ENCODE measurements at places on chromosomes 7 and 10. TPM values are rescaled to one million over a fixed set of nuclear protein-coding genes. Genes with fewer than 3 reads are reported as not detected.

HOXA9 gene
- total RNA-seq, result 25.1 TPM

GIMAP4 gene
- total RNA-seq, result not detected

CACNB2 gene
- not detected for total RNA-seq

GPRIN2 gene
- not detected for total RNA-seq

DNA sequence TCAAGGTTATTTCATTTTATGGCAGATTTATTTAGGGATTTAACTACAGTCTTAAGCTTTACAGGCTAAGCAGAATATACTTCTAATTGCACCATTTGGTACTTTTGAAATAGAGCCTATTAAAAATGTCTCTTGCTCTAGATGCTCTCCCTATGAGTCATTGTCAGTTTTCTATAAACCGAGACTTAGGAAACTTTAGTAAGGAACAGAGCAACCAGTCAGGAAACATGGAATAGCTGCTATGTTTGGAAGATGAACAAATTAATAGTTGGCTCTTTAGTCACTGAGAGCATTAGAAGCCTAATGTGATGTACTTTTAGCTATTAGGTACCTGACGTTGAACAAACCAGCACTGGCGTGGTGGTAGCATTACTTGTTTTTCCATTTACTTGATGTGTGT is 35.3 kb downstream of the INPP5F start:
- peak overlapping the region; percentile 82 for H3K27ac ChIP-seq
- no peaks in the 10 kb centered on the region for H3K27me3 ChIP-seq
- peaks cover 5% of the 10 kb centered on the region for H3K36me3 ChIP-seq
- DNase-seq, result peak; percentile 88

DNA sequence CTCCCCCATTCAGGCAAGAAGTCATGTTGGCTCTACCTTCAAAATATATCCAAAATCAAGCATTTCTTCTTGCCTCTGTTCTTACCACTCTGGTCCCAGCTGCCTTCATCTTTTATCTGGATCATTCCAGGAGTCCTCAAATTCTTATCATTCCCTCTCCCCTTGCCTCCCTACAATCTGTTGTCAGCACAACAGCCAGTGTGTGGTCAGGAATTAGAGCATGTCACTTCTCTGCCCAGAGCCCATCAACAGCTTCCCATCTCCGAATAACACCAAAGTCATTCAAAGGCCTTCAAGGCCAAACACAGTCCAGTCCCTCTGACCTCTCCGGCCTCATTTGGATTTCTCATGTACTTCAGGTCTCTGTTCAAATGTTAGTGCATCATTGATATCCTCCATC is 70.4 kb downstream of the DENND11 start:
- no peaks in the 10 kb centered on the region for H3K4me1 ChIP-seq
- H3K4me3 ChIP-seq, result no peak overlapping the region
- no peak for DNase-seq
- H3K27ac ChIP-seq, result no peak overlapping the region

DNA sequence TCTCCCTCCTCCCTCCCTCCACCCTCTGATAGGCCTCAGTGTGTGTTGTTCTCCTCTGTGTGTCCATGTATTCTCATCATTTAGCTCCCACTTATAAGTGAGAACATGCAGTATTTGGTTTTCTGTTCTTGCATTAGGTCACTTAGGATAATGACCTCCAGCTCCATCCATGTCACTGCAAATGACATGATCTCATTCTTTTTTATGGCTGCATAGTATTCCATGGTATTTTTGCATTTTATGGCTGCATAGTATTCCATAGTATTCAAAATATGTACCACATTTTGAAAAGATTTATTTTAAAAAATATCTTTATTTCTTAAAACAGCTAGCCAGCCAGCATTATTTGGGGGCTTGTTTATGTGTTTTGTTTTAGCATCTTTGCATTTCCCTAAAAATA is 275.6 kb downstream of the SFMBT2 start:
- no peak overlapping the region for H3K4me3 ChIP-seq
- no peaks in the 10 kb centered on the region for H3K27me3 ChIP-seq
- peaks cover 16% of the 10 kb centered on the region for H3K36me3 ChIP-seq
- H3K27ac ChIP-seq, result no peak overlapping the region
- DNase-seq, result no peak

DNA sequence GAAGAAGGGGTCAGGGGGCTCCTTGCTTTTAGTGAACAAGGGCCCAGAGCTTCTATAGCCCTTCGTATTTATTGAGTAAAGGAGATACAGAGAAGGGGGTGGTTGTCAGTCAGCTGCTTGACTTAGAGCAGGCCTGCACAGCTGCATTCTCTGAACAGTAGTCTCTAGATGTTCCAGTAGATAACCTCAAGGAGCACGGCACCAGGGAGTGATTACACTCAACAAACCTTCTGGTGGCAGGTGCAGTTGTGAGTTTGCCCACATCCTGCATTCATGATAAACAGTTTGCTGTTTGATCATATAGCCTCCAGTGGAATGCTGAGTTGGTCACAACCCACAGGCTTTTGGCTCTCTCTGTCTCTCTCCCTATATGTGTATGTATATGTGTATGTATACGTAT is 70.0 kb upstream of the GJD4 start:
- peaks cover 2% of the 10 kb centered on the region for H3K27me3 ChIP-seq
- no peak overlapping the region for H3K4me3 ChIP-seq
- H3K27ac ChIP-seq, result no peak overlapping the region

DNA sequence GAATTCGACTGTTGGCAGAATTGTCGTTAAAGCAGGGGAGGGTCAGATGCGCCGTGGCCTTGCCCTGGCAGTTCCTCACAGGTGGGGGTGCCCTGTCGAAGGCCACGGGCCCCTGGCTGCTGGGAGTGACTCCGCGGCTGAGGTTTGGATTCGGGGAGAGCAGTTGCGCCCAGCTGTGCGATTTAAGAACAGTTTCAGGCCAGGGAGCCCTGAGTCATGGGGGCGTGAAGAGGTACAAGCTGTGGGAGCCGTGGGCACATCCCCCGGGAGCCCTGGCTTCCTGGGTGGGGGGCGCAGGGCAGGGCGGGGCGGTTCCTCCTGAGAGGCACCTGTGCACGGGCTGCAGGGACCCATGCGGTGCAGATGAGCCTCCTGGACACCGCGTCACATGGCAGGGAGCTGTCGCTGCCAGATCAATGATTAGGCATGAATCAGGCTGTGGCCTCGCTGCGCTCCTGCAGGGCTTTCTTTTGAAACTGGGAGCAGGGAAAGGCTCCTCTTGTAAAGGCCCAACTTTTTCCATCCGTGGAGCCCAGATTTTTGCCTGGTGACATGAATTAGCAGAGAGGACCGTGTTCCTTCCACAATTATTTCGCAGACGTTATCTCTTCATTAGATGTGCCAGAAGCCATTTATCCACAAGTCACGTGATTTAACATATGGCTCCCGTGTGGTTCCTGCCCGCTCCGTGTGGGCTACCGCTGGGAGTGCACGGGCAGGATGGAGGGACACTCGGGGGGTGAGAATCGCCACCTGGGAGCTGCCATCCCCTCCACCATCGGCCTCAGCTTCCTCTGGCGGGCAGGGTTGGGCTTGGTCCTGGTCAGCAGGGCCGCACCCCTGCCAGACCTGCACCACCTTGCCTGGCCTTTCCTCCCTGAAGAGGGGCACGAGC is 918 bp downstream of the PWWP2B start:
- peak overlapping the region; percentile 85 for H3K27ac ChIP-seq
- no peaks in the 10 kb centered on the region for H3K27me3 ChIP-seq
- H3K36me3 ChIP-seq, result no peaks in the 10 kb centered on the region
- peaks cover 20% of the 10 kb centered on the region for H3K4me1 ChIP-seq

DNA sequence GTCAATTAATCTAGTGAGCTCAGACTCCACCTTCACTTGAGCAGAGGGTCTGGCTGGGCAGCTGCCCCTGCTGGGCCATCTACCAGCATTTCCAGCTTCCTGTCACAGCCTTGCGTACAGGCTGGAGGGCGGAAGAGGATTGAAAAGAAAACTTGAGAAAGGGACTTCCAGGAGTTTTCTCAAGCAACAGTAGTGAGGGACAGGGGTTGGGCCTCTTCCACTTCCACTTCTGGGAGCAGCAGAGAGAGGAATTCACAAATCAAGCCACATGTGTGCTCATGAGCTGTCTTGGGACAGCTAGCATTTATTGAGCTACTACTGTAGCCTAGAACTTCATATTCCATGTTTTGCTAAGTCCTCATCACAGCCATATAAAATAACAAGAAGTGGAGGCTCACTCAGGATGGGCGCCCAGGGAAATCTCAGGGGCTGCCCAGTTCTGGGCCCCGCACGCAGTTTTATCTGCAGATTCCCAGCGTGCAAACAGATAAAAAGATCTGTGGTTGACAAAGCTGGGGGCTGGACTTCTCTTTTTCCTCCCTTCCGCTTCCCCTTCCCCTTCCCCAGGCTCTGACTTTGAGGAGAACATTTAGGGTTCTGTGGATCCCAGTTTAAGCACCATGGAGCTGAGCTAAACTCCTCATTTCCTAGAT is 135.8 kb downstream of the RGS10 start:
- DNase-seq, result no peak
- H3K4me3 ChIP-seq, result no peak overlapping the region
- peaks cover 2% of the 10 kb centered on the region for H3K27me3 ChIP-seq
- H3K36me3 ChIP-seq, result no peaks in the 10 kb centered on the region
- peaks cover 8% of the 10 kb centered on the region for H3K4me1 ChIP-seq
- no peak overlapping the region for H3K27ac ChIP-seq

- peaks cover 23% of the 10 kb centered on the region for H3K36me3 ChIP-seq
- no peaks in the 10 kb centered on the region for H3K27me3 ChIP-seq
- H3K4me3 ChIP-seq, result peak overlapping the region; percentile 40
- peaks cover 20% of the 10 kb centered on the region for H3K4me1 ChIP-seq
- peak overlapping the region; percentile 64 for H3K27ac ChIP-seq
Measured at GRCh38 chr10:122939856-122940543, 14.0 kb downstream of the C10orf88 start.

DNA sequence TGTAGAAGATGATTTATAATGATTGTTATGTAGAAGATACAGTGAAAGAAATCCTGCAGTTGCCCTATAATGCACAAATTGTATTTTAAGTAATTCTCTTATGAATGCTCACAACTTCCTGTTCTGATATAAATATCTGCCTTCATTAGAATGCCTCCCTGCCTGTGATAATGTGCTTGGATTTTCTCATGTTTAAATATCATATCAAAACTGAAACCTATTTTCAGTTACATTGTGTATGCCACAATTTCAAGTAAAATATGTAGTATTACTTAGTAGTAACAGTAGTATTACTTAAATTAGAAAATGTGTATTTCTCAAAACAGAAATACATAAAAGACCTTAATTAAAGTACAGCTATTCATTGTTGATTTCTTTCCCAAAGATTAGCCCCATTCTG is 41.1 kb upstream of the TFEC start:
- H3K27me3 ChIP-seq, result no peaks in the 10 kb centered on the region
- H3K27ac ChIP-seq, result no peak overlapping the region
- no peak overlapping the region for H3K4me3 ChIP-seq
- no peak for DNase-seq

GRCh38 chr7:93374345-93374940 is 142.3 kb downstream of the VPS50 start:
- peak; percentile 16 for DNase-seq
- H3K4me3 ChIP-seq, result no peak overlapping the region
- no peaks in the 10 kb centered on the region for H3K36me3 ChIP-seq
- no peak overlapping the region for H3K27ac ChIP-seq
- no peaks in the 10 kb centered on the region for H3K4me1 ChIP-seq

- peaks cover 31% of the 10 kb centered on the region for H3K36me3 ChIP-seq
- no peaks in the 10 kb centered on the region for H3K27me3 ChIP-seq
- H3K4me1 ChIP-seq, result no peaks in the 10 kb centered on the region
- DNase-seq, result no peak
- H3K27ac ChIP-seq, result no peak overlapping the region
Measured at GRCh38 chr10:13139676-13140075, 21.7 kb upstream of the MCM10 start.

- no peak overlapping the region for H3K27ac ChIP-seq
- H3K4me3 ChIP-seq, result no peak overlapping the region
- no peaks in the 10 kb centered on the region for H3K27me3 ChIP-seq
- H3K4me1 ChIP-seq, result peaks cover 15% of the 10 kb centered on the region
Measured at GRCh38 chr7:93055543-93056107, 62.2 kb downstream of the SAMD9 start.

DNA sequence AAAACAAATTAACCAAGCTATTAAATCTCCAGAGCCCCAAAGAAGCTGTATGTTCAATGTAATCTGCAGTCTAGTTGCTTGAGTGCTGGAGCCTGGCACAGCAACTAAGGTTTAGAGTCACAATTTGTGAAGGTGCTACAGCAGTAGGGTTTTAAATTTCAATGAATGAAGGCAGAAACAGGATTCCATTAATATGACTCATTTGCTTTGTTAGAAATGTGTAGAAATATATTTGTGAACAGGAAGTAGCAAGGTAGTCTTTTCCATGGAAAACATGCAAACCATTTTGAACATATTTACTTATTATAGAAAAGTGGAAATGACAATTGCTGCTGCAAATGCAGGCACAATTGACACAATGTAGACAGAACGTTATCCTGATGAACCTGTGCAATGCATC is 149.0 kb upstream of the STEAP4 start:
- H3K36me3 ChIP-seq, result no peaks in the 10 kb centered on the region

DNA sequence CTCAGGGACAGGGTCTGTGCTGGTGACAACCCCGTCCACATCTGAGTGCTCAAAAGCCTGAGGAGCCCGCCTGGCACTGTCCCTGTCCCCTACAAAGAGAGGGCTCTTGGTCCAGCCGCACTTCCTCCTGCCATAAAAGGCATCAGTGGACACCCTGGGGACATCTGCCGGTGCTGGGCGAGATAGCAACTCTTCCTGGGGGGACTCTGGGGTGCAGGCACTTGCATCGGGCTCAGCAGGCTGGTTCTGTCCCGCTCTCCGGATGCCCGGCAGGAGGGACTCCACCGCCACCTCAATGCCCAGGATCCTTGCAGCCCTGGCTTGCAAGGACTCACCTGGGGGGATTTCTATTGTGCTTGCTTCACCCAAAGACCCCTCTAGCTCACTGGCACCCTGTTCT is 32.8 kb downstream of the JCAD start:
- peaks cover 16% of the 10 kb centered on the region for H3K36me3 ChIP-seq
- no peaks in the 10 kb centered on the region for H3K4me1 ChIP-seq
- peaks cover 25% of the 10 kb centered on the region for H3K27me3 ChIP-seq
- no peak for DNase-seq

GRCh38 chr10:73597346-73597745 is 6.2 kb upstream of the USP54 start:
- no peaks in the 10 kb centered on the region for H3K36me3 ChIP-seq
- no peak for DNase-seq
- H3K4me3 ChIP-seq, result no peak overlapping the region
- H3K27me3 ChIP-seq, result no peaks in the 10 kb centered on the region
- no peak overlapping the region for H3K27ac ChIP-seq

GRCh38 chr7:30280631-30281030 is 3.8 kb upstream of the ZNRF2 start:
- H3K4me3 ChIP-seq, result no peak overlapping the region
- no peak overlapping the region for H3K27ac ChIP-seq
- peaks cover 9% of the 10 kb centered on the region for H3K27me3 ChIP-seq

- peak overlapping the region; percentile 87 for H3K27ac ChIP-seq
- peaks cover 35% of the 10 kb centered on the region for H3K4me1 ChIP-seq
- DNase-seq, result peak; percentile 43
- no peaks in the 10 kb centered on the region for H3K27me3 ChIP-seq
- H3K4me3 ChIP-seq, result peak overlapping the region; percentile 90
- peaks cover 19% of the 10 kb centered on the region for H3K36me3 ChIP-seq
Measured at GRCh38 chr7:100157334-100158228, 942 bp downstream of the TRAPPC14 start.
